Effector CD4-positive, alpha-beta T cell (primary cell): ENCODE measurements at places on chromosomes 3 and 15.

- no peak for DNase-seq
These were observed 1.5 kb upstream of the SLC24A5 start for GRCh38 chr15:48119277-48119676.

GRCh38 chr3:36229496-36229895 lies 150.8 kb upstream of the STAC start:
- no peak for DNase-seq

GRCh38 chr3:48727511-48727910 lies 10.5 kb upstream of the IP6K2 start:
- DNase-seq: no peak

GRCh38 chr15:63277038-63277892 lies at the start of gene APH1B:
Gene APH1B (plus strand): TSS chr15:63277605. CDS start chr15:63277624, 19 bp downstream.
- peak; percentile 74 for DNase-seq

GRCh38 chr15:86854176-86854575 lies 774.5 kb downstream of the AGBL1 start:
- DNase-seq: no peak

DNA sequence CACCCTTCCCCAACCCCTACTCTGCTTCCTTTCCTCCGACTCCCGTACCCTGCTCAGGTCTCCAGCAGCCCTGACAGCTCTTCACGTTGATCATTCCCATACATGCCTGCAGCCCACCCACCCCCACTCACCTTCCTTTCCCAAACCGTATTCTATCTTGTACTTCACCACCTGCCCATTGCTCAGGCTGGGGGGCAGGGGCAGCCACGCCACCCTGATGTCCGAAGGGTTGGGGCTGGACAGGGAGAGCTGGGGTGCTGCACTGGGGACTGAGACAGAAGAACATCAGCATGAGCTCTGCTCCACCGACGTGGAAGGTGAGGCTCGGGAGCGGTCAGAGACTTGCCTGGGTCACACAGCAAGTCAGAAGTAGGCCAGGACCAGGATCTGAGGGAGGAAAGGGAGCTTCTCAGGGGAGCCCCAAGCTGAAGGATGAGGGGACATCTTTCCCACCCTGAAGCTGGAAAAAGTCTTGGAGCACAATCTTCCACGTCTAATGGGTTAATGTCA lies 16.5 kb upstream of the IGDCC3 start:
- DNase-seq: no peak

DNA sequence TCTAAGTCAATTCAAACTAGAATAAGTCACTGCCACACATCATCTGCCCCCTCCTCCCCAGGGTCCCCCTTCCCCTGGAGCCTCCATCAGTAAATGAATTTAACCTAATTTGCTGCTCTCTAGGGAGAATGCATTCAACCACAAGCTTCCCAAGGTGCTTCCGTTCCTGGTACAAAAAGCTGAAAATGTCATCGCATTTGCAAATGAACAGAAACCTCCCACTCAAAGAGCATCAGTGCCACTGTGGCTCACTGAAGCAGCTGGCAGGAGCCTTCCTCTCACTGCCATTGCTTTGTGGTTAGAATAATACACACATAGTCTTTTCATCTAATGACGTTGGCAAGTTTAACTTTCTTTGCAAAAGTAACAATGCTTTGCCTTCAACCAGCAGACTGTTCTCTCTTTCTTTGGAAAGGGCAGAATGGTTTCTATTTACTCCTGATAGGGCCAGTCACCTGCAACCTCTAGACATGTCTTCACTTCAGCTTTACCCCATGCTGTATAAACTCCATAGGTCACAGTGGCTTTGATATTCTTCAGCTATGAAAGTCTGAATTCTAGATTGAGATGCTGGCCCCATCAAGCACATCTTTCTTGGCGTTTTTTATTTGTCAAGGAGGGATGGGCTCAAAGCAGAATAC lies 238.1 kb downstream of the CPNE4 start:
- no peak for DNase-seq

GRCh38 chr15:36117296-36117787 lies 462.1 kb upstream of the CDIN1 start:
- no peak for DNase-seq

DNA sequence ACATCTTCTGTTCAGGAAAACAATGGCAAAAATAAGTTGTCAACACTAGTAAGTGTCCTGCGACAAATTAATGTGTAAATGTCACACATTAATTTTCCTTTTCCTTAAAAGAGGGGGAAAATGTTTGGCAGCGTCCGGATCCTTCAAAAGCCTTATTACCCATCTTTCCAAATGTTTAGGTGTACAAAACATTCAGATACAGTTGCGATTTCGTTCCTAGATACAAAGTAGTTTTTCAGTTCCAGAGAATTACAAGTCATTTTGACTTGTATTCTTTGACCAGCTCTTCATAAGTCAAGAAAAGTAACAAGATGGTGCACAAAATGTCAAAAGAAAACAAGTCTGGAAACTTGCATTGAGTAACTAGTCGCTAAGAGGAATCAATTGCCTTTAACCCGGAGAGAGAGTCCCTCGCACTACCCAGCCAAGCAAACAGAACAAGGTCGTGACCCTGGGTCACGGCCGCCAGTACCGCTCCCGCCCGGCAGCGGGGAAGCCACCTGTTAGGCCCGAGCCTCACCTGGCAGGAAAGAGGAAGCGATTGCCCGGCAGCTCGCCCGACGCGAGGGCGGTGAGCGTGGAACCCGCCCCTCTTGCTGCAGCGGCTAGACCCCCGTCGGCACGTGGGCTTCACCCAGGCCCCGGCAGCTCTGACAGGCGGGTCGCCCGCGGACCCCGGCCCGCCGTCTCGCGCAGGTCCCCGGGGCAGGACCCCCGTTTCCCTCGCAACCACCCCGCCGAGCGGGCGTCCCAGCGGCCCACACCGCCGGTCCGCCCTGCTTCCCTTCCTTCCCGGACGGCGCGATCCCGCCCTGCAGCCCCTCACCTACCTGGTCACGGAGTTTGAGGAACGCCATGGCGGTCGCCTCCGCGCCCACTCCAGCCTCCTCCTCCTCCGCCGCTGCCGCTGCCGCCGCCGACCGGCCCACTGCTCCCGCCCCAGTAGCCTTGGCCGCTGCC lies 61.0 kb upstream of the ANKRD28 start:
- peak; percentile 51 for DNase-seq

- DNase-seq: no peak
These were observed 56.0 kb upstream of the DYNC1LI1 start for GRCh38 chr3:32626631-32627030.

GRCh38 chr3:128845778-128846485 lies 33.5 kb upstream of the ACAD9 start:
- DNase-seq: peak; percentile 71

DNA sequence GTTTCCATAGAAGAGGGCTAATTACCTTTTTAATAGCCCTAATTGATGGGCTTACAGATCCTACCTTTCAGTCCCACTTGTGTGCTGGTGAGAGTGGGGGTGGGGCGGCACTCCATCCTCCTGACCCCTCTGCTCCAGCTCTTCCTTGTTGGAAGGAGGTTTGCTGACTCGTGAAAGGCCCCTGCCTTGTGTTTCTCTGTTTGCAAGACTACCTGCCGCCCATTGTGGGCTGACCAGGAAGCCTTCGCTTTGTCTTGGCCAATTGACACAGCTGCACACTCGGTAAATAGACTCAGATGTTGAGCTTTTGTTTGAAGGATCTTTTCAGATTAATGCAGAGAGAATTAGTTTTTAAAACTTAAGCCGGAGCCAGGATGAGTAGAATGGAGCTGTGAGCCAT lies 197.3 kb upstream of the HES1 start:
- DNase-seq: no peak

GRCh38 chr3:23217872-23218554 lies 14.9 kb downstream of the UBE2E2 start:
- no peak for DNase-seq

DNA sequence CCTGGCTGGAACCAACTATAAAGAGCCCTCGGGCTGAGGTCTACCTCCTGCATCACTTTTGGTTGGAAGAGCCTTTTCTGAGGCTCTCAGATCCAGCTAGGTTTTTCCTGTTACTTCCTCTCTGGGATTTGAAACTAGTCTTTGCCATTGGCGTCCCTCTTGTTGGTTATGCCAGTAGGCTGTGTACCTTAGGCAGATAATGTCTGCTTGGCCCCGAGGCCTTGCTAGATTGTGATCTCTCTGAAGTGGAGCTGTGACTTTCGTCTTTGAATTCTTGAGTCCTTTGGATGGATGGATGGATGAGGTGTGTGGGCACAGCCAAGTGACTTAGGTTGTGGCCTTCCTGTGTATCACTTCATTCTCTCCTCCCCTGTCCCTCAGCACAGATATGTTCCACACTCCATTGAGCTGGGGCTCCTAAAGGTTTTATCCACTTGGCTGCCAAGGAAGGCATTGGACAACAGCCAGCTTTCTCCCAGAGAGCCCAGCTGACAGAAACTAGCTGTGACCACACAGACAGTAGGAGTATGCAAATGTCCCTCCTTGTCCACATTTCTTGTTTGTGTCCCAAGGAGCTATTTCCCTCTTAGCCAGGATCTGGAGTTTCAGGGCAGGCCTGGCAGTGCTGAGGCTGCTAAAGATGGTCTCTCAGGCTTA lies 7.9 kb upstream of the DNAJC17 start:
- no peak for DNase-seq

- no peak for DNase-seq
These were observed 204.3 kb upstream of the STAC start for GRCh38 chr3:36175916-36176461.

GRCh38 chr3:143634991-143635390 lies 213.3 kb downstream of the SLC9A9 start:
- DNase-seq: no peak

DNA sequence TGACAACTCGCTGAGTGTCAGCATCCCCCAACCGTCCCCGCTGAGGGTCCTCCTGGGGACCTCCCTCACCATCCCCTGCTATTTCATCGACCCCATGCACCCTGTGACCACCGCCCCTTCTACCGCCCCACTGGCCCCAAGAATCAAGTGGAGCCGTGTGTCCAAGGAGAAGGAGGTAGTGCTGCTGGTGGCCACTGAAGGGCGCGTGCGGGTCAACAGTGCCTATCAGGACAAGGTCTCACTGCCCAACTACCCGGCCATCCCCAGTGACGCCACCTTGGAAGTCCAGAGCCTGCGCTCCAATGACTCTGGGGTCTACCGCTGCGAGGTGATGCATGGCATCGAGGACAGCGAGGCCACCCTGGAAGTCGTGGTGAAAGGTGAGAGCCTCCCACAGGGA lies 35.4 kb downstream of the ACAN start:
- no peak for DNase-seq

- DNase-seq: no peak
These were observed 67.9 kb downstream of the UNC13C start for GRCh38 chr15:54046093-54046492.
